ENCODE measurements at places on chromosomes 11 and 22.

GRCh38 chr11:127625402-127625801, 624.8 kb upstream of the KIRREL3 start:
- DNase-seq = no peak

DNA sequence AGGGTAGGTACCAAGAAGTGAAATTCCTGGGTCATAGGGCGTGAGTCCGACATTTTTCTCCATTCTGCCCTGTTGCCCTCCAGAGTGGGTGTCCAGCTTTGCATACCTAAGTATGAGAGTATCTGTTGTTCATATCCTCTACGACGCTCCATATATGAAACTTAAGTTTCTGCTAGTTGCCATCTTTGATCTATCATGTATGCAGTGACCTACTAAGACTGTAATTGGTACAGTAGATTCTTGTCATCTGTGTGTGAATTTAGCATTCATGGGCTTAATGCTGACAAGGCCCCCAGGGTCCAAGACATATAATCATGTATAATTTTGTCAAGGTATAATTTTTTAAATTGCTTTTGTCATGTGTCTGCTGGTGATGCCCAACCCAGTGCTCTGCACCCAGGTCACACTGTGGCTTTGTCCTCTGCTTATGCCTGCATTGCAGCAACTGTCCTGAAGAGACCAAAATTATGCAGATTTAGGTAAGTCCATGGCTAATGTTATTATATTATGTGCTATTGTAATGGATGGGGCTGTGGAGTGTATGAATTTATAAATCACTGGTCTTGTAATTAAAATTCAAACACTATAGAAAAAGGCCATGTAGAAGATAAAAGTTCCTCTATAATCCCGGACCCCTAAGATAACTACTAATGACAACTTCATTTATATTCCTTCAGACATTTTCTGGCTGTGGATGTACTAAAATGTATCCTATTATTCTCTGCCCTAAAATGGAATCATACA, 12.2 kb downstream of the NEAT1 start:
- DNase-seq = no peak

GRCh38 chr11:101915791-101916291, 481 bp downstream of the ANGPTL5 start:
- DNase-seq = no peak

DNA sequence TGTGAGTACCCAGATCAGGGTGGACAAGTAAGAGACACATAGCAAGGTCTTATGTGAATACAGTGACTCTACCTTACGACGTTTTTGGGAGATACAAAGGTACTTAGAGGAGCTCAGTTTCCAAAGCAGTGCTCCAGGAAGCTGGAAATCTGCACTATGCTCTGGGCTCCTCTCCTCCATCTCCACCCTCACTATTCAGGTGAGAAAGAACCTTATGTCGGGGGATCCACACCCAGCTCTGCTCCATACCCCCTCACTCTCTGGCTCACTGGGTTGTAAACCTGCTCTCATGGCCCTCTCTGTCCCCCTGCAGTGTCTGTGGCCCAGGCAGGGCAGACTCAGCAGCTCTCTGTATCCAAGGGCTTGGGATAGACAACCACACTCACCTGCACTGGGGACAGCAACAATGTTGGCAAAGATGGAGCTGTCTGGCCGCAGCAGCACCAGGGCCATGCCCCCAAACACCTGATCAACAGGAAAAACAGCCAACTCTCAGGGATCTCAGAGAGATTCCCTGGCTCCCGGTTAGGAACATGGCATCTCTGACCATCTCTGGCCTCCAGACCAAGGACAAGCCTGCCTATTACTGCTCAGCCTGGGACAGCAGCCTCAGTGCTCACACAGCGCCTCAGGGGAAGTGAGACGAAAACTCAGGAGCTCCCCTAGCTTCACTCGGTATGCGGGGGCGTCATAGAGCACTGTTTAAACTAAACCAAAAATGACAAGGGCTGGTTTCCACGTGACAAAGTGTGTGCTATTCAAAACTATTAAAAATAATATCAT, 60.9 kb upstream of the TOP3B start:
- DNase-seq = no peak

DNA sequence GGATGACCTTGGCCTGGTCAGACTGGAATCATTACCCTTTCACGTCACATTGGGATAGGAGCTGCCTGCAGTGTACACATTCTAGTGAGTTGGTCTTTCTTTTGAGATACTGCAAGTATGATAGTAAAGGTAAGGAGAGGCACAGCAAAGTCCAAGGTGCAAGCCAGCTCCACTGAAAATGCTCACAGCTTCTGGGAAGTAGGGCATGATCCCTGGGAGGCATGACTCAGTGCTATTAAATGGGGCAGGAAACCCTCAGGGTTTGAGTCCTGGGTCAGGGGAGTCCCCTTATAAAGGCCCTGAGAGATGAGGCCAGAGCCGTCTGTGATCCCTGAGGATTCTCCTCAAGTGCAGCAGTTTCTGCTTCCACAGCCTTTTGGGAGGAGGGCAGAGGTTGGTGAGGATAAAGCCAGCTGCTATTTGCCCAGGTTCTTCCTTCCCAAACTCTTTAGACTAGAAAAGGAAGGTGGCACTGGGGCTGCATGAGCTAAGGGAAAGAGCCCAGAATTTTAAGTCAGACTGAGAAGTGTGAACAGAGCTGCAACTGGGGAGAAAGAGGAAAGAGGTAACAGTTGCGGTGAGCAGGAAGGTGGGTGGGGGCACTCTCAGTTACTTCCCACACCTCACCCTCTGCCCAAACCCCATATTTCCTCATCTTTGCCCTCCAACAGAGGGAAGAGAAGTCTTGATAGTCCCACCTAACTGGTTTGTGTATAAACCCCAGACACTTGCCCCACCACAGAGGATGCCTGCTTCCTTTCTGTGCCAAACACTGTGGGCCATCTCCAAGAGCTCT, 14.4 kb upstream of the OR52K1 start:
- DNase-seq = no peak

All from stimulated activated CD4-positive, alpha-beta T cell treated with anti-CD3 and anti-CD28 coated beads, Interleukin-4, amount 100 ng/mL, for 1 hour (primary cell).